ENCODE measurements at places on chromosomes 12 and 14.

DNA sequence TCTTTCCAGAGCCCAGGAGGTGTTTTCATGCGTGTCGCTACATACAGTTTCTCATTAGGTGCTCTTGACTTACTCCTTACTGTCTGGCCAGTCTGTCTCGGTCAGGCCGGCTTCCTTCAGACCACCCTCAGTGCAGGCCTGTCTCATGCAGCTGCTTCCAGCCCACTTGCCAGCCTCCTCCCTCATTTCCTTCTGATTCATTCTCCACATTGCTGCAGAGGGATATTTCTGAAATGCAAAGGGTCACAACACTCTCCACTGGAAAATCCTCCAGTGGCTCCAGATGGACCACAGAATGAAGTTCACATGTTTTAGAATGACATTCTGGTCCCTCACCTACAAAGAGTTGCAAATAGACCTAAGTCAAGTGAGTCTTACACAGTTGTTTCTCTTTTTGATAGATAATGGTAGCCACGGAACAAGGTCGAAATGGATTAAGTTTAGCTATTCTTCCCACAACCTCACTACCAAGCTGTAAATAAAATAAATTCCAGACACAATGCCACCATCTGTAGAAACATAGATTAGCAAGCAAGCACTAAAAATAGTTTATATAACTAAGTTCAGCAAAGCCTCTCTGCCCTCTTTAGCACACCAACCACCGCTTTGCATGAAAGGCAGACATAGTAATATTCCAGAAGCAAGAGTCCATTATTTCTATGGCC is 146.9 kb downstream of the ESR2 start:
- no peak for DNase-seq

- peak; percentile 90 for DNase-seq
Observed at GRCh38 chr12:121795034-121795968, 1.8 kb upstream of the RHOF start.

DNA sequence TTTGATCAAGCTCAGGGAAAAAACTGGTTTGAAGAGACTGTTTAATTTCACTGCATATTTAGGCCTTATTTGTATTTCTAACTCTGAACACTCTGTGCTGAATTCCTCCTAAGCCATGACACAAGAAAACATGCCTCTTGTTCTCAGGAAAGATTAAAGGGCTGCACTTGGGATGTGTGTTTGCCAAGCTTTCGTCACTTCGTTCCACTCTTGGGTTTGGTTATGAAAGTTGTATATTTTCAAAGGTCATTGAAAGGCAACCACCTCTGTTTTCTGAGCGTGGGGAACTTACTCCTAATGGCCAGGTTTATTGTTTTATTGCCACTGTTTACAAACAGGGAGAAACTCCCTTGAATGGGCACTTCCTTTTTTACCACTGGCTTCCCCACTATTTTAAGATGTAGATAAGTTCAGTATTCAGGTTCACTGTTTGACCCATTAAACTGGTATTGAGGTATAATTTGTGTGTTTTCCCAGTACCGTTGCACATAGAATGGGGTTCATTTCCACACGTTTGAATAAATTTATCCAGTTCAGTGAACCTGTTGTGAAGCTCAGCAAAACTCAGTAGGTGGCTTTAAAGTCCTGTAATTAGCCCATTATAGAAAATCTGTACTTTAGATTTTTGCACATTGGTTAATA is 65.3 kb downstream of the NKX2-1 start:
- no peak for DNase-seq

- no peak for DNase-seq
Observed at GRCh38 chr14:90676356-90676755, 139.9 kb downstream of the TTC7B start.

GRCh38 chr12:76940671-76941445 is 62.0 kb upstream of the CSRP2 start:
- DNase-seq: no peak

DNA sequence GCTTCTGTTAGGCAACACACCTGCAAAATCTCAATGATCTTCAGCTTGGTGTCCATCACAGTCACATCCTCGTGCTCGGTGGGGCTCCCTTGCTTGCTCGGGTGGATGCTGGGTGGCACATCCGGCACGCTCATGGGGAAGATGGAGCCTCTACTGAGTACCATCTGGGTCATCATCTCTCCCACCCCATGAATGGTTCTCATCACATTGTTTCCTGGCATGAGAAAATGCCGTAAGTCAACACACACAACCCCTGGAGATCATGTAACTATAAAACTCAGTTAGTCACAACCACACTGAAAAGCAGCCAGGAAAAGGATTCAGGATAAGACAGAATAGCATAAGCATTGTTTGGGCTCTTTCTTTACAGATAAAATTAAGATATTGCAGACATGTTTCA is 201.1 kb downstream of the ITPR2 start:
- DNase-seq: no peak

- no peak for DNase-seq
Observed at GRCh38 chr12:105911966-105912365, 226.8 kb downstream of the NUAK1 start.

GRCh38 chr12:3371018-3371417 is 120.0 kb upstream of the PRMT8 start:
- no peak for DNase-seq
